Heart right ventricle (tissue), 16 donors: ENCODE measurements at places on chromosomes 7 and 10. TPM values are rescaled to one million over a fixed set of nuclear protein-coding genes. Genes with fewer than 3 reads are reported as not detected.
A peak's percentile ranks its signal among the peaks of the same experiment; 100 is the strongest.

DNA sequence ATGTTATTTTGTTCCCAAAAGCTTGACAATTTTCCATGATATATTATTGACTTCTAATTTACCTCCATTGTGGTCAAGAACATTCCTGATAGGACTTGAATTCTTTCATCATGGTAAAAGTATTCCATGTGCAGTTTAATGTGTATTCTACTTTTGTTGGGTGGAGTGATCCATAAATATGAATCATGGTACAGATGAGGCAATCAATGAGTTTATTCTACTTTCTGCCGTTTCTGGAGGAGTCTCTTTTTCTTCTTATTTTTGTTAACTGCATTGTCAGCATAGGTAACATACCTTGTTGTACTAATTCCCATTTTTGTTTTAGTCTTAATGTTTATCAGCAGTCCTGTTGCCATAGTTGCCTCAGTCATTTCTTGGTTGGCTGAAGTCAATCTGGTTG lies 69.6 kb downstream of the SHOC2 start:
- no peaks in the 10 kb centered on the region for H3K27me3 ChIP-seq
- no peak for DNase-seq
- no peak overlapping the region for H3K4me3 ChIP-seq
- no peak overlapping the region for H3K27ac ChIP-seq

FZD8 gene
- 7.6 TPM for total RNA-seq

CYP2C9 gene
- total RNA-seq = not detected

FGFR2 gene
- 0.49 TPM for total RNA-seq

GRCh38 chr10:45548068-45548467 lies 124.5 kb downstream of the ZFAND4 start:
- H3K36me3 ChIP-seq = peaks cover 5% of the 10 kb centered on the region
- H3K27ac ChIP-seq = no peak overlapping the region
- DNase-seq = no peak
- no peak overlapping the region for H3K4me3 ChIP-seq
- H3K4me1 ChIP-seq = no peaks in the 10 kb centered on the region
- no peaks in the 10 kb centered on the region for H3K27me3 ChIP-seq

TAS2R4 gene
- 0.20 TPM for total RNA-seq

DNA sequence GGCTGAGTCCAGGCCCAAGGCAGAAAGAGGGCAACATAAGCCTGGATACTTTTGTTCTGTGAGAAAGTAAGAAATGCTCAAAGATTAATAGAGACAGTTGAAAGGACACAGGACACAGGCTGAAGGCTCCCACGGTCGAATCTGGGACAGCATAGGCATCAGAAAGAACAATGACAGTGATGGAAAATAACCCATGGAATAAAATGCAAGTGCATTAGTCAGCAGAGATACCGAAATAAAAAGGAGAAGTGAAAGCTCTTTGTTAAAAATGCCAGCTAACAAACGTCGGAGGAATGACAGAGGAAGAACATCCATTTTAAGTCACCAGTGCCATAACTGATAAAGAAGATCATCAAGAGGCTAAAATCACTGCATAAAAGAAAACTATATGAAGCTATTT lies 19.6 kb upstream of the AGAP5 start:
- H3K4me3 ChIP-seq = no peak overlapping the region
- H3K36me3 ChIP-seq = peaks cover 41% of the 10 kb centered on the region
- no peaks in the 10 kb centered on the region for H3K27me3 ChIP-seq
- H3K4me1 ChIP-seq = peaks cover 10% of the 10 kb centered on the region
- no peak overlapping the region for H3K27ac ChIP-seq
- DNase-seq = no peak

GRCh38 chr7:142872106-142872675 lies 13.4 kb downstream of the TRPV6 start:
- H3K27me3 ChIP-seq = no peaks in the 10 kb centered on the region
- no peaks in the 10 kb centered on the region for H3K4me1 ChIP-seq
- no peaks in the 10 kb centered on the region for H3K36me3 ChIP-seq
- H3K27ac ChIP-seq = no peak overlapping the region
- DNase-seq = no peak

DNA sequence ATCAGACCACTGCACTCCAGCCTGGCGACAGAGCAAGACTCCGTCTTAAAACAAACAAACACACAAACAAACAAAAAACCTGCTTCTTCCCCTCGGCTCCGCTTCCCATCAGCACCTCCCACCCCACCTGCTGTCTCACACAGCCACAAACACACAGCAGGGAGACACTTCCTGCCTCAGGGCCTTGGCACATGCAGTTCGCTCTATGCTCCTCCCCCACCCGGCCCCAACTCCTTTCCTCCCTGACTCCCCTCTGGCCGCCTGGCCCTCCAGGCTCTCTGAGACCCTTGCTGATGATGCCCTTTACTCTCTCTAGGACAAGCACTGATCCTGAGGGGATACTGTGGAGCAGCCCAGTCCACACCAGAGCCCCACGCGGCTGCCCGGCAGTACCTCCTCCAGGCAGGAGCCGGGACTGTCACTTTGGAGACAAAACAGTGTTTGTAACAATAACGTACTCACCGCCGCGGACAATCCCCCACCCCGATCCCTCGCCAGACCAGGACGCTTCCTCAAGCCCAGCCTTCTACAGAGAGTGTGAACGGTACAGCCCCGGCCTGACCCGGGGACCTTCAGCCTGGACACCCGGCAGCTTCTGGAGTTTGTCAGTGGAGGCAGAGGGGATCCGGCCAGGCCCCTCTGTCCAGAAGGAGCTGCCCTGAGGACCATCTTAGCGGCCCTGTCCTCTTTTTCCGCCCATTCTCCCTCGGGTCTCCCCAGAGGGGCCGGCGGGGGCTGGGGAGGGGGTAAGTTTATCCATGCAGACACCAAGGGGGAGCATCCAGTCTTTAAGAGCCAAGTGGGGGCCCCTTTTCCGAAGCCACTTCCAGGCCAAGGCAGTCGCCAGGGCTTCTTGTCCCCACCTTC lies 50.0 kb upstream of the GTF2IRD1 start:
- peaks cover 55% of the 10 kb centered on the region for H3K36me3 ChIP-seq
- no peak overlapping the region for H3K4me3 ChIP-seq
- DNase-seq = no peak
- H3K4me1 ChIP-seq = no peaks in the 10 kb centered on the region
- no peak overlapping the region for H3K27ac ChIP-seq

DNA sequence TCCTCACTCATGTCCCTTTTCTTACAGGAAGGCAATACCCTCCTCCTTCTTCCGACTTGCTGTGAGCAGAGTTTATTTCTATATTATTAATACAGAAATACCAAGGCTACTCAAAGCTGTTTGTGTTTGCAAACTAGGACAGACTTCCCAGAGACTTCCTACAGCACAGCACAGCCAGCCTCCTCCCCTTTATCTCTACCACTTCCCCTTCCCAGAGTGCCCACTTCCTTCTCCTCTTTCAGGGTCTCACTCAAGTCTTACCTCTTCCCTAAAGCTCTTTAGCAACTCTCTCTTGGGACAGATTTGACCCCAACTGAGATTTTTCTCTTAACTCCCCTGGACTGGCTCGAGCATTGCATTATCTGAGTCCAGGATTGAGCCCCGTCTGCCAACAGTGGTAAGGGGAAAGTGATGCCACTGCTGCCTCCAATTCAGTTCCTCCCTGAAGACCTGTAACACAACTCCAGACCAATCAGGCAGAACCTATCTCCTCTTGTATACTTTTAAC lies 5.5 kb upstream of the LRGUK start:
- H3K4me1 ChIP-seq = no peaks in the 10 kb centered on the region
- H3K27me3 ChIP-seq = no peaks in the 10 kb centered on the region
- H3K36me3 ChIP-seq = no peaks in the 10 kb centered on the region
- H3K27ac ChIP-seq = no peak overlapping the region

DNA sequence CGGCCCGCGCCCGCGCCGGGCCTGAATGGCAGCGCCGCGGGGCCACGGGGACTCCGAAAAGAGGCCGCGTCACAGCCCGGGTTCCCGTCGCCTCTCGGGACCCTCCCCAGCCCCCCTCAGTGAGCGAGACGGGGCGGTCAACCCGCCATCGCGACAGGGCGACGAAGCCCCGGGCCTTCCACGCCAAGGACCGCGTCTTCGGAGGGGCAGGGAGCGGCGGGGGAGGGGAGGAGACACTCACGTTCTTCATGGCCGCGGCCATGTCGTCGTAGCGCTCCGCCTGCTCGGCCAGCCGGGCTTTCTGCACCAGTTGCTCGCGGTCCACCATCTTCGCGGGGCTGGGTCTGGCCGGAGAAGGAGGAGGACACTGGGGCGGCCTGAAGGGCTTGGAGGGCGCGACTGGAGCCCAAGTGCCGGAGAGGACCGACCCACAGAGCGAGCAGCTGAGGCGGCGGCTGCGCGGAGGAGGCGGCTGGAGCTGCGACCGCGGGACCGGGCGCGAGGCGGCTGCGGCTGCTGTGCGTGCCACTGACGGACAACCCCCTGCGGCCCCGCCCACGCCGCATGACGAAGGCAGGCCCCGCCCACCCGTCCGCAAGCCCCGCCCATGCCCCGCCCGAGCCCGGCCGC lies at the start of gene YWHAG:
YWHAG (minus strand) TSS at position 511 of the 630 bp plus-strand sequence; CDS start at position 328, 183 bp downstream.
- peak within 1 kb of the TSS; percentile 100 for H3K27ac ChIP-seq
- H3K4me3 ChIP-seq = peak within 1 kb of the TSS; percentile 93
- DNase-seq = peak; percentile 86
- H3K36me3 ChIP-seq = peaks cover 11% of the 10 kb centered on the region
- H3K4me1 ChIP-seq = peaks cover 53% of the 10 kb centered on the region
